ENCODE measurements at places on chromosomes 7 and 10.

DNA sequence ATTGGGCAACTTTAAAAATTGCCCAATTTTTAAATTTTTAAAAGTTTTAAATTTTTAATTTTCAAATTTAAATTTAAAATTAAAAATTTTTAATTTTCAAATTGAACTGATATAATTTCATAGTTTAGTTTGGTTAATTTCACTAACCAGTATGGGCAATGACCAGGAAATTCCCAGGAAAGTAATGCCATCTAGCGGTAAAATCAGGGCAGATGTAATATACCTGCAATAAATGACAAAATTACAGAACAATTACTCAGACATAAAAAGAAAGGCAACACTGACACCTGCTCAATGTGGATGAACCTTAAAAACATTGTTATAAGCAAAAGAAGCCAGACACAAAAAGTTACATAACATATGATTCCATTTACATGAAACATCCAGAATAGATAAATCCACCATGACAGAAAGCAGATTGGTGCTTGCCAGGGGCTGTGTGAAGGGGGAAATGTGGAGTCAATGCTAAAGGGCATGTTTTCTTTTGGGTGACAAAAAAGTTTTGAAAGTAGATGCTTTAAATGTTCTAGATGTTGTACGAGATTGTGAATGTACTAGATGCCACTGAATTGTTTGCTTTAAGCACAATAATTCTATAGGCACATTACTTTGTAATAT lies 28.6 kb upstream of the SLC16A12 start:
- DNase-seq, result peak; percentile 41

DNA sequence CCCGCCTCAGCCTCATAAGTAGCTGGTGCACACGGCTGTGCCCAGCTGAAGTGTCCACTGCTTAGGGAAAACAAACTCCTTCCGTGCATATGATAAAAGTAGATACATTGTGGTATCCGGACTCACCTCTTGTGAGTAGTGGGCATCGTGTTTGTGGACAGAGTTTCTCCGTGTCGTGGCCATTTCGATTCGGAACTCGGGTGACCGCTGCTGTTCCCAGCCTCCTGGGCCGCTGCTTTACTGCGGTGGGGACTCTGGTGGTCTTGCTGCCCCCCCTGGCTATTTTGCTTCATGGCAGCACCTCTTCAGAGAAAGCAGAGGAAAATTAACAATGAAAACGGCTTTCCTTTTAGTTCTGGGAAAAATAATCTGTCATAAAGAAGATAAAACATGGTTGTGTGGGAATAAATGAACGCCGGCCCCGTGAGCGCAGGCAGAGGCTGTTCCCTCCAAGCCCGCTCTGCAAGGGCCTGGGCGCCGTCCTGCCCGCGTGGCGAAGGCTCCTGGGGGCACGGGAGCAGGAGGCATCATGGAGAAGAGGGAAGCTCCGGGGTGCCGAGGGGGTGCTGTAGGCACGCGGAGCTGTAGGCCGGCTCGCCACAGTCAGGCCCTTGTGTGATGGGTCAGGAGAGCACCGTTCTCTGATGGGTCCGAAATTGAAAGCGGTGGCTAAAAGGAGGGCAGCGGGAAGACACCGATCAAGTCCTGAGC lies 107.4 kb downstream of the ACTR3B start:
- DNase-seq, result no peak

DNA sequence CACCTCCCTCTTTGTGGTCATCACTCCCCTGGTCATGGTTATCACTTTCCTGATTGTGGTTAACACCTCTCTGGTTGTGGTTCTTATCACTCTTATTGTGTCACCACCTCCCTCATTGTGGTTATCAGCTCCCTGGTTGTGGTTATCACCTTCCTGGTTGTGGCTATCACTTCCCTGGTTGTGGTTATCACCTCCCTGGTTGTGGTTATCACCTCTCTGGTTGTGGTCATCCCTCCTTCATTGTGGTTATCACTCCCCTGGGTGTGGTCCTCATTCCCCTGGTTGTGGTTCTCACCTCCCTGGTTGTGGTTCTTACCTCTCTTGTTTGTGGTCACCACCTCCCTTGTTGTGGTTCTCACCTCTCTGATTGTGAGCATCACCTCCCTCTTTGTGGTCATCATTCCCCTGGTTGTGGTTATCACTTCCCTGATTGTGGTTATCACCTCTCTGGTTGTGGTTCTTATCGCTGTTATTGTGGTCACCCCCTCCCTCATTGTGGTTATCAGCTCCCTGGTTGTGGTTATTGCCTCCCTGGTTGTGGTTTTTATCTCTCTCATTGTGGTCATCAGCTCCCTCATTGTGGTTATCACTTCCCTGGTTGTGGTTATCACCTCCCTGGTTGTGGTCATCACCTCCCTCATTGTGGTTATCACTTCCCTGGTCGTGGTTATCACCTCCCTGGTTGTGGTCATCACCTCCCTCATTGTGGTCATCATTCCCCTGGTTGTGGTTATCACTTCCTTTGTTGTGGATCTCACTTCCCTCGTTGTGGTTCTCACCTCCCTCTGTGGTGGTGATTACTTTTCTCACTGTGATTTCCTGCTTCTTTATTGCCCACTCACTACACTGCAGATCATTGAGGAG lies 106.7 kb downstream of the GPR26 start:
- no peak for DNase-seq

DNA sequence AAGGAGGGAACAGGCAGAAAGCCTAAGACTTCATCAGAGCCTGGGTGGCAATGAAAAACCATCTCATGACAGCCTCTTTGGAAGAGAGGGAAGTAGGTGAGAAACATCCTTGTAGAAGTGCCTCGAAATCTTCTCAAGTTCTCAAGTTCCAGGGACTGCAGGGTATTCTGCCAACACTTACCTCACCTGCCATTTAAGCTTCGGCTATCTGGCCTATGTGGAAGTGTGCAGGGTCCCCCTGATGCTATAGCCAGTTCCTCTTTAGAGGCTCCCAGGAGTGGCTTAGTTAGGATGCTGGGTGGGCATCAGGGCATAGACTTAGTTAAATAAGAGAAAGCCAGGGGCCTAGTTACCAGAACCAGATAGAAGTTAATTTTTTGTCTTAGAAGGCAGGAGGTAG lies 27.0 kb downstream of the ABCC2 start:
- no peak for DNase-seq

- DNase-seq, result no peak
Measured at GRCh38 chr7:129436335-129436923, 2.2 kb downstream of the STRIP2 start.

GRCh38 chr10:113148901-113149300 lies 198.9 kb downstream of the TCF7L2 start:
- DNase-seq, result no peak

- no peak for DNase-seq
Measured at GRCh38 chr7:85423209-85423895, 236.5 kb upstream of the SEMA3D start.

Measured in urothelium cell line (cell line).